ENCODE measurements at places on chromosomes 16 and 17.

- DNase-seq, result no peak
These were observed 57.7 kb downstream of the OR1D5 start for GRCh38 chr17:3005696-3006095.

- DNase-seq, result no peak
These were observed 2.4 kb downstream of the CCL2 start for GRCh38 chr17:34257299-34257985.

GRCh38 chr17:15278924-15279477, 13.9 kb upstream of the PMP22 start:
- no peak for DNase-seq

- DNase-seq, result no peak
These were observed 5.3 kb upstream of the DNAH2 start for GRCh38 chr17:7712111-7712771.

- DNase-seq, result no peak
These were observed 235.7 kb downstream of the NTN1 start for GRCh38 chr17:9256751-9257629.

- no peak for DNase-seq
These were observed 409.9 kb downstream of the KCNJ18 start for GRCh38 chr17:22102177-22102576.

DNA sequence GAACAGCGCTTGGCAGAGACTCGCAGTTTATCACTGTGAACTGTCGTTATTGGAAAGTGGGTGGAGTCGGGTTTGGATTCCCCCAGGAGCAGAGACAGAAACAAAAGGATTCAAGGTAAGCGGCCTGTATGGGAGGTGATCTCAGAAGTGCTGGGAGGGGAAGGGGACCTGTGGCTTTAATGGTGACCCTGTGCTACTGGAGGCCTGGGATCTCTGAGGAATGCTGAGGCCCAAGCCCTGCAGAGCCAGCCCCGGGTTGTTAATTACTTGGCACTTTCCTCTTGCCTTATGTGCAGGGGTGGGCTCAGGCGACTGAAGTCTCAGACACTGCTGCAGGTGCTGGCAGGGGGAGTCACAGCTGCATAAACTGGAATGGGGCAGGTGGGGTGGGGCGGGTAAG, 27.4 kb downstream of the IRF8 start:
- DNase-seq, result no peak

DNA sequence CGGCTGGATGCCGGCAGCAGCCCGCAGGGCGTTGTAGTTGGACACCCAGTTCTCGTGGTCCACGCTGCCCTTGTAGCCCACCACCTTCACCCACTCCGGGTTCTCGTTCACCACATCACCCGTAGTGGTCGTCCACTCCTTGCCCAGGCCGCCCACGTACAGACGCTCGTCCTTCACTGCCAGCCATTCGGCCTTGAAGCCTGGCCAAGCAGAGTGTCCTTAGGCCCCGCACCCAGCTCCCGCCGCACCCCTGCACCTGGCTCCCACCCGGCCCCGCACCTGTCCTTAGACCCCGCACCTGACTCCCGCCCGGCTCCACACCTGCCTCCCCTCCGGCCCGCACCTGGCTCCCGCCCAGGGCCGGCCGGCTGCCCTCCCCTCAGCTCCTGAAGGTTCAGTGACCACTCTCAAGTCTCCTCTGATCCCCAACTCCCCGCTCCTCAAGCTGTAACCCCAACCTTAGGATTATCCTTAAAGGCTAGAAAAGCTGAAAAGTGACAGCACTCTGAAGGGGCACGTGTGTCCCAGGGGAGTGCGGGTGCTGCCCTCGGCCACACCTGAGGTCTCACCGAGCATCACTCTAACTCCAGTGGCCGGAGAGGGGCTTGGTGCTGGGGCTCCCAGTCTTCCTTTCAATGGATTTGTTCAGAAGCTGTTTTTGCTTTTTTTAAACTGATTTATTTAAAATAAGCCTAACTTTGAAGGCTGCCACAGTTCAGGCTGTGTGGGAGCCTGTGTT, 14.4 kb downstream of the CANT1 start:
- no peak for DNase-seq

DNA sequence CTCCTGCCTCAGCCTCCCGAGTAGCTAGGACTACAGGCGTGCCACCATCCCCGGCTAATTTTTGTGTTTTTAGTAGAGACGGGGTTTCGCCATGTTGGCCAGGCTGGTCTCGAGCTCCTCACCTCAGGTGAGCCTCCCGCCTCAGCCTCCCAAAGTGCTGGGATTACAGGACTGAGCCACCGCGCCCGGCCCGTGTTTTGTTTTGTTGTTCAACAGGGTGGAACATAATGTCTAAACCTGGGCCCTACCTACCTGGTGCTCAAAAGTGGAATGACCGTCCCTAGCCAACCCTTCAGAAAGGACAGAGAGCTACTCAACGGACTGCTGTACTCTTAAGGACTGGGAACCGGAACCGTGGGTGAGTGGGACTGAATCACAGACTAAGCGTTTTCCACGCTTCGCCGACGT, 772 bp upstream of the KIF22 start:
- no peak for DNase-seq

DNA sequence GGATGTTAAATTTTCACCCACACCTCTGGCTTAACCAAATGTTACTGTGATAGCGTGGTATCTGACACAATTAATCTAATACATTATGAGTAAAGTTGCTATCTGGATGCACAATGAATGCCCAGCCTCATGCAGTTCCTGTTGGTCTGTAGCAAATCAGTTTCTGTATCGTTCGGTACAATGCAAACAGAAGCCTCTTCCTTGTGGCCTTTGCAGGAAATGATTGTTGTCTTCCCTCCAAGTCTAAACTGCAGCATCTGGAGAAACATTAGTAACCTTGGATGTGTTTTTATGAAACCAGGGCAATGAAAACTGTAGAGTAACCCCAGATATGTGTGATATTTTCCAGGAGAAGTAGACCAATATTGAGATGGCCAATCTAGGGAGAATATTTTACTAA, 46.8 kb downstream of the CYB561 start:
- DNase-seq, result no peak

DNA sequence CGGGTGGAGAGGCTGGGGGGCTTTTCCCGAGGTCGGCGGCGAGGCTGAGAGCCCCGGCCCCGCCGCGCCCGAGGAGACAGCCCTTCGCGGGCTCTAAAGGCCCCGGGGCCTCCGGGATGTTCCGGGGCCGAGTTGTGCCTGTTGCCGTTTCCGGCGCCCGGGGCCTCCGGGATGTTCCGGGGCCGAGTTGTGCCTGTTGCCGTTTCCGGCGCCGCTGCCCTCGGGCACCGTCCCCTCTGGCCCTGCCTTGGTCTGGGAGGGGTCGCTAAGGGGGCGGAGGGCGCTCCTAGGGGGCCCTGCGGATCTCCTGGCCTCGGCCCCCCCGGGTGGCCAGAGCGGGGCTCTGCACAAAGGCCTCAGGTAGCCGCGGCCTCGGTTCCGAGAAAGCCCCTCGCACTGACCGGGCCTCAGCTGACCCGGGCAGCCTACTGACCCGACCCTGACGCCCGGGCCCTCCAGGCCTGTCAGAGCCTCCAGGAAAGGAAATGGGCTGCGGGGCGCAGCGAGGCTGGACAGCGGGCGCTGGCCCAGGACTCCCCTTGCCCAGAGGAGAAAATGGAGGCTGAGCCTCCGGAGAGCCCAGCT, 24.2 kb downstream of the ACTG1 start:
- no peak for DNase-seq

- DNase-seq, result no peak
These were observed 201.5 kb downstream of the SPECC1 start for GRCh38 chr17:20210614-20211013.

DNA sequence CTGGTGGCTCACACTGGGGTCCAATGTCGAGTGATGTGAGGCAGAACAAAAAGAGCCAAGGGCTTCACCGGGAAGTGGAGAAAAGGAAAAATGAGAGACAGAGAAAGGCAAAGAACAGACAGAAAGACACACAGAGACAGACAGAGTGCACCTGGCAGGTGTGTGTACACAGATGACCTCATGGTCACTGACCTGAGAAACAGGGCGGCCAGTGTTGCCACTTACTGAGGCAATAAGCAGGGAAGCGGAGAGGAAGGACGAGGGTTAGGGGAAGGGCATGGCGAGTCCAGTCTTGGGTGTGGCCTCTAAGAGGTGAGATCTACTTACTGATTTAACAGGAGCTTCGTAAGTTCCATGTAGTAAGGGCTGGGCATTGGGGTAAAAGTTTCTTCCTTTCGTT, 7.5 kb downstream of the GINS2 start:
- no peak for DNase-seq

- DNase-seq, result no peak
These were observed 1.0 kb downstream of the MYLK3 start for GRCh38 chr16:46746821-46747776.

DNA sequence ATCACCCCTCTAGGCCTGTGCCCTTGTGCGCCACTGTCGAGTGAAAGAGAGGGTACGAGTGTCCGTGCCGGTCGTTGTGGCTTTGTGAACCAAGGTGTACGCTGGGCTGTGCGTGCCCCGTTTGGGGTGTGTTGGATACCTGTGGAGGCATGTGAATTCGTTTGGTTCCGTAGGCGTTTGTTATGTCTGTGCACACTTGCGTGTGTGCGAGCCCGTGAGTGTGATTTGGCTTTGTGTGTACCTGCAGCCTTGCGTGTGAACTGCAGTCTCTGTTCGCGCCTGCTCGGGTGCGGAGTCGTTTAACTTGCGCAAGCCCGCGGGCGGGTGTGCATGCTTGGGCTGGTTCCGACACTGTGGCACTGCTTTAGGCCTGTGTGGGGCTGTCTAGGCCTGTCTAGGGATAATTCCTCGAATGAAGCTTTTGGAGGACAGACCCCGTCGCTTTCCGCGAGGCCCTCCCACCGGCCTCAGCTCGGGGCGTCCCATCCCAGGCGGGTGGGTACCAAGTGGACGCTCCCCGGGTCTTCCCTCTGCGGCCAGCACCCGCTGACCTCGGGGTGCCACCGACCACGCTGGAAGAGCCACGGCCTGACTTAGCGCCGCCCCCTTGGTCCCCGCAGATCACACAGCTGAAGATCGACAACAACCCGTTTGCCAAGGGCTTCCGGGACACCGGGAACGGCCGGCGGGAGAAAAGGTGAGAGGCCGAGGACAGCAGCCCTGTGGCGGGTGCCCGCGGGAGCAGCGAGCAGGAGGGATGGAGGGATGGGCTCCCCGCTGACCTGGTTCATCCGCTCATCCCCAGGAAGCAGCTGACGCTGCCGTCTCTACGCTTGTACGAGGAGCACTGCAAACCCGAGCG, 4.4 kb downstream of the TBX2 start:
- DNase-seq, result no peak

- DNase-seq, result no peak
These were observed 60.4 kb downstream of the MYOCD start for GRCh38 chr17:12726131-12726530.

DNA sequence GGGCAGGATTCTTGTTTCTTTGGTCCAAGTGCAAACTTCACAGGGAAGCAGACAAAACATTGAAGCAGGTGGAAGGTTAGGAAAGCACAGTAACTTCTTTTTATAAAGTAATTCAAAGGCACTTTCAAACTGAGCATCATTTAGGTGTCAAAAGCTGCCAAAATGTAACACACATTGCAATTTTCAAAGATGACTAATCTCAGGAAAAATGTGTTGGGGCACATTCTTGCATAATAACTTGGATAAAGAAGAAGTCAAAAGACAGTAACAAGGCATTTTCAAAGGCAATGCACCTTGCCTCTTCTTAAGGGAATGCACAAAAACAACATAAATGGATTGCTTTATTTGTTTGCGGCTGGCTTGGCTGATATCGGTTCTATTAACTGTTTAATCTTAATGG, 3.6 kb downstream of the KCNJ2 start:
- DNase-seq, result no peak

DNA sequence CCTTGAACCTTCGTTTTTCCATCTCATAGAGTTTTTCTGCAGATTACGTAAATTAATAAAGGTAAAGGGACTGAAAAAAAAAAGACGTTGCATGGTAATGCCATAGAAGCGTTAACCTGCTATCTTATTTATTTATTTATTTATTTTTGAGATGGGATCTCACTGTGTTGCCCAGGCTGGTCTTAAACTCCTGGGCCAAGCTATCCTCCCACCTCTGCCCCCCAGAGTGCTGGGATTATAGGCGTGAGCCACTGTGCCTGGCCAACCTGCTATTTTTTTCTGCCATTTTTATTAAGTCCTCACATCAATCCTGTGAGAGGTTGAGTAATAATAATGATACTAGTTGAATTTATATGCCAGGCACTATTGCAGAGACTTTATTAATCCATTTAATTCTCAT, 7.9 kb downstream of the MSI2 start:
- no peak for DNase-seq

DNA sequence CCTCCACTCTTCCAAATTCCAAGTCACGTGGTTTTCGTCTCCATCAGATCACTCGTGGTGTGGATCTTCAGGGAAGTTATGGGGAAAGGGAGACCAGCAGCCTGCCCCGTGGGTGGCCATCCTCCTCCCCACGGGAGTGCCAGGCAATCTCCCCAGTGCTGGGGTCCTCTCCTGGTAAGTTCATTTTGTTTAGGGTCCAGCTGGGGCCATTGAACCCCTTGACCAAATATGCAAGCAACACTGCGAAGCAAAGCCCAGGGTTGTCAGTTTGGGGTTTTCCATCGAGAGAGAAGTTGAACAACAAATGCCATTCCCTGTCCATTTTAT, 4.1 kb upstream of the LCMT1 start:
- DNase-seq, result no peak

GRCh38 chr16:17835118-17835876, 364.5 kb upstream of the XYLT1 start:
- DNase-seq, result no peak

GRCh38 chr17:45258981-45259380, 2.9 kb downstream of the SPATA32 start:
- DNase-seq, result no peak

DNA sequence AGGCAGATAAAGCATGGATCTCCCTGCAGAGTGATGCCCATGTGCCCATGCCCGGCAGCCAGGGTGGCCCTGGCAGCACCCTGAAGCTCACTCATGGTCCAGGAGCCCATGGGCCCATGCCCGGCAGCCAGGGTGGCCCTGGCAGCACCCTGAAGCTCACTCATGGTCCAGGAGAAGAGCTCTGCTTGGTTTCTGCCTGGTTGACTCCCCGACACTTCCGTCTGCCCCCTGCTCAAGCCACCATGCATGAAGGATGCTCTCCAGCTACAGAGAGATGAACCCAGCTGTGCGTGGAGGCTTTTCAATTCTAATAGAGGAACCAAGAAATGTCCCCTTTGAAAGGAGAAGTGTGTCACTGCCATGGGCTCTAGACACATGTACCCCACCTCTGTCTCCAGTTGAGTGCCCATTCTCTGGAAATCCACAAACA, 8.7 kb downstream of the CCL17 start:
- no peak for DNase-seq

GRCh38 chr17:43349142-43349541, 49.7 kb upstream of the ARL4D start:
- DNase-seq, result no peak

DNA sequence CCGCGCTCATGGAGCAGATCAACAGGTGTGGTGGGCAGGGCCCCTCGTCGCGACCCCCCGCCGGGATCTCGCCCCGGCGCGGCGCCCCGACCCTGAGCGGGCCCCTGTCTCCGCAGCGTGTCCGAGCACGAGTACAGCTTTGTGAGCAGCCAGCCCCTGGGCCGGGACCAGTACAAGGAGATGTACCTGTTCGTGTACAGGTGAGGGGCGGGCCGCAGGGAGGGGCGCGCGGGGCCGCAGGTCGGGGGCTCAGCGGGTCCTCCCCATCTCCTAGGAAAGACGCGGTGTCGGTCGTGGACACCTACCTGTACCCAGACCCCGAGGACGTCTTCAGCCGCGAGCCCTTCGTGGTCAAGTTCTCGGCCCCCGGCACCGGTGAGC, 848 bp downstream of the DNASE1L2 start:
- DNase-seq, result no peak

GRCh38 chr16:77238593-77238992, 39.4 kb downstream of the SYCE1L start:
- no peak for DNase-seq
